ENCODE measurements at places on chromosomes 3 and 15. TPM values are rescaled to one million over a fixed set of nuclear protein-coding genes. Genes with fewer than 3 reads are reported as not detected.

GRCh38 chr15:35309886-35310285 is 224.8 kb upstream of the NANOGP8 start:
- no peak overlapping the region for H3K4me3 ChIP-seq
- no peak overlapping the region for H3K27ac ChIP-seq
- H3K36me3 ChIP-seq, result no peaks in the 10 kb centered on the region

DNA sequence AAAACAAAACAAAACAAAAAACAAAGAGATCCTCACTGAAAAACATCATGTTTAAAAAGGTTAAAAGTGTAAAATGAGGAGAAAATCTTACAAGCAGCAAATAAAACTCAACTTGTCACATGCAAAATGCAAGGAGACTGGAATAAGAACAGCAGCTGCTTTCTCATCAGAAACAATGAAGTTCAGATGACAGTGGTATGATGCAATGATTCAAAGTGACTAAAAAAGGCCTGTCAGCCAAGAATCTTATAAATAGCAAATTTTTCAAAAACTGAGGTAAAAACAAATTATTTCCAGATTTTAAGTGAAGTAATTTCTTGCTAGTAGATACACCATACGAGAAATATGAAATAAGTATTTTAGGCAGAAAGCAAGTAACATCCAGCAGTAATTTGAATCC is 68.6 kb upstream of the EPHA3 start:
- H3K27ac ChIP-seq, result no peak overlapping the region
- no peaks in the 10 kb centered on the region for H3K4me1 ChIP-seq

DNA sequence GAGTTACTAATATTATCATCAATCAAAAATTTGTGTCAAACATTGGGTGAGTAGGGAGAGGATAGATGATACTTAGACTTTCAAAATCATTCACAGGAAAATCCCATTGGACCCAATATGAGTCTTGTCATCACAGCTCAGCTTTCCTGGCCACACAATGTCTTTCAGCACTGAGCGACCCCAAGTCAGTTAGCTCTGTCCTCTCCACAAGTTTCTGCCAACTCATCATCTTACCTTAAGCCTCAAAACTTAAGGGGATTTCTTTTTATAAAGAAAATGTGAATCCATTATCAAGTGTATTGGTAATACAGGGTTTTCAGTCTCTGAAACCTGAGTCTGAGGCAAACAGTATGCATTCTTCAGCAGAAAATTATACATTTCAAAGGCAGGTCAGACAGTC is 55.8 kb downstream of the SUMF1 start:
- DNase-seq, result no peak
- peak overlapping the region; percentile 56 for H3K27ac ChIP-seq
- H3K4me1 ChIP-seq, result peaks cover 51% of the 10 kb centered on the region
- H3K4me3 ChIP-seq, result no peak overlapping the region
- no peaks in the 10 kb centered on the region for H3K27me3 ChIP-seq

- no peaks in the 10 kb centered on the region for H3K27me3 ChIP-seq
- H3K4me1 ChIP-seq, result no peaks in the 10 kb centered on the region
- H3K4me3 ChIP-seq, result no peak overlapping the region
- H3K27ac ChIP-seq, result no peak overlapping the region
- H3K36me3 ChIP-seq, result no peaks in the 10 kb centered on the region
These were observed 348.7 kb downstream of the ZIC1 start for GRCh38 chr3:147757866-147758265.

DNA sequence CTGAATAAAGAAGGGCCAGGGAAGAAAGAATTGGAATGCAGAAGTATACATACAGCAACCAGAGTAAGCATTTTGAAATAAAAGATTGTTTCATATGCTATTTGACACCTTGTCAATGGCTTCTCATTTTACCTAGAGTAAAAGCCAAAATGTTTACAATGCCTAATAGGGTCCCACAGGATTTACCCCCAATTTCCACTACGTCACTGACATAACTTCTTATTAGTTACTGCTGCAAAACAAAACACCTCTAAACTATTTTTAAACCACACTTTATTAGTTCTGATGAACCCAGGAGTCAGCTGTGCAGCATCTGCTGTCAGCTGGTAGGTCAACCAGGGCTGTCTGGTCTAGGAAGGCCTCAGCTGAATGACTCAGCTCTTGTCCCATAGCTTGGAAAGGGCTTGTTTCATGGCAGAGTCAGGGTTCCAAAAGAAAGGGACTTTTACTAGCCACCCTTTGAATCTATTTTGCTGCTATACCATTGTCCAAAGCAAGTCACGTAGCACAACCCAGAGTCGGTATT is 945.1 kb downstream of the EPHA3 start:
- H3K4me3 ChIP-seq, result no peak overlapping the region
- no peaks in the 10 kb centered on the region for H3K27me3 ChIP-seq
- H3K36me3 ChIP-seq, result no peaks in the 10 kb centered on the region
- H3K4me1 ChIP-seq, result no peaks in the 10 kb centered on the region

DNA sequence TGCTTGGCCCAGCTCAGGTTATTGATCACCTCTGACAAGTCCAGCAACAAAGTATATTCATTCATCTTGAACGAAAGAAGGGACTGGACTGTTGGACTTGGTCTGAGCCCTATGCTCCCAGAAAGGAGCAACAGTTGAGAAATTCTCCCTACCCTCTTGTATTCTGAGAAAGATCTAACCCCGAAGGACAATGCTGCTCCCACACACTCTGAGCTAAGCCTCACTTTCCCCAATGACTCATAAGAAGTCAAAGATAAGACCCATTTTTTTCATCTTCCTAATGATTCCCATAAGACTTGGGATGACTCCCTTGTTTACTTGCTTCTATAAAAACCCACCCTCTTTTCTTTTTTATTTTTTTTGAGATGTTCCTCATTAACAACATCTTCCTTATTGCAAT is 549.4 kb upstream of the MDFIC2 start:
- no peak for DNase-seq
- H3K4me3 ChIP-seq, result no peak overlapping the region
- H3K4me1 ChIP-seq, result peaks cover 12% of the 10 kb centered on the region
- H3K36me3 ChIP-seq, result no peaks in the 10 kb centered on the region

GRCh38 chr3:174335910-174336309 is 523.2 kb upstream of the NAALADL2 start:
- DNase-seq, result no peak
- no peak overlapping the region for H3K27ac ChIP-seq
- no peaks in the 10 kb centered on the region for H3K27me3 ChIP-seq
- no peak overlapping the region for H3K4me3 ChIP-seq

DNA sequence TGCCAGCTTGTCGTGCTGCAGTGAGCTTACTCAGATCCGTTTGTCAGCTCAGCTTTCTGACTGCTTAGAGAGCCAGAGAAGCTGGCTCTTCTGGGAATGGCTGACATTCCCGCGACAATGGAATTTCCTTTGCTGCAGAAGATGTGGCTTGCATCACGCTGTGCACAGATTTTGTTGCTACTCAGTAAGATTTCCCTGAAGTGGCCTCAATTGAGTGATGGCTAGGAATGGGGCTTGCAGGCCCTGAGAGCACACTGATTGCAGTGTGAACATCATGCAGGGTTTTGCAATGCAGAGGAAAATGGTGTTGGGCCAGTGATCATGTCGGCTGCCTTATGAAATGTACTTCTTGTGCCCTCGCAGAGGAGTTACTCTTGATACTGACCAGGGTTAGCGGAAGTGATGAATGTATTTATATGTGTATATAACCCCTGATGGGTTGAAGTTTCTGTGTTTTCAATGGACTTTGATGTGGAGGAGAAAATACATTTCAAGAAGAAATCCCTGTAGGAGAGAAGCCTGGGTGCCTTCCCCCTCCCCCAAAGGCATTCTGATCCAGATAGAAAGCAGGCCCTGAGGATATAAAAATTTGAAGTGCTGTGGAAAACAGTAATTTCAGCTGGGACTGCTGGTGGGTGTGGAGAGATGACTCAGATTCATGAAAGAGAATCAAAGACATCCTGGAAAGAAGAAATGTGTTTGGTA is 102.5 kb upstream of the PDZRN3 start:
- H3K27me3 ChIP-seq, result no peaks in the 10 kb centered on the region
- H3K4me1 ChIP-seq, result no peaks in the 10 kb centered on the region
- no peak overlapping the region for H3K4me3 ChIP-seq
- no peaks in the 10 kb centered on the region for H3K36me3 ChIP-seq

GRCh38 chr3:157753787-157754136 is 250.5 kb upstream of the VEPH1 start:
- H3K36me3 ChIP-seq, result no peaks in the 10 kb centered on the region
- no peaks in the 10 kb centered on the region for H3K4me1 ChIP-seq
- H3K27ac ChIP-seq, result no peak overlapping the region
- no peak overlapping the region for H3K4me3 ChIP-seq
- DNase-seq, result no peak

DNA sequence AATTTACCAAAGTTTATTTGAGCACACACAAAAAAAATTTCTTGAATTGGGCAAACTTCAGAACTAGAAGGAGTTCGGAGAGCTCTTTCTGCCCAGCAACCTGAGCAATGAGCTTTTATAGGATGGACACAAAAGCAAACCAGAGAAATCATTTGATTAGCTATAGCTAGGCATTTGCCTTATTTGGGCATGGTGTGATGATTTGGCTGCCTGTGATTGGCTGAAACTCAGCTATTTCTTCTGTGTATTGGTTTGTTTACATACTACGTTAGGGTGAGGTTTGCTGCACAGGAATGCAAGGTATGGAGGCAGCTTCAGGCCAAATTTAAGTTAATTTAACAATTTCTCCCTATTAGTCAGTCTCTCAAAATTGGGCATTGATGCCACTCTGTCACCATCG is 65.1 kb downstream of the NEK11 start:
- H3K36me3 ChIP-seq, result no peaks in the 10 kb centered on the region
- peaks cover 4% of the 10 kb centered on the region for H3K27me3 ChIP-seq
- no peak overlapping the region for H3K4me3 ChIP-seq
- no peak overlapping the region for H3K27ac ChIP-seq
- DNase-seq, result no peak

GRCh38 chr3:128482175-128482574 is 10.8 kb downstream of the GATA2 start:
- no peak for DNase-seq
- H3K27ac ChIP-seq, result no peak overlapping the region
- no peaks in the 10 kb centered on the region for H3K36me3 ChIP-seq
- peaks cover 66% of the 10 kb centered on the region for H3K27me3 ChIP-seq
- no peak overlapping the region for H3K4me3 ChIP-seq

DNA sequence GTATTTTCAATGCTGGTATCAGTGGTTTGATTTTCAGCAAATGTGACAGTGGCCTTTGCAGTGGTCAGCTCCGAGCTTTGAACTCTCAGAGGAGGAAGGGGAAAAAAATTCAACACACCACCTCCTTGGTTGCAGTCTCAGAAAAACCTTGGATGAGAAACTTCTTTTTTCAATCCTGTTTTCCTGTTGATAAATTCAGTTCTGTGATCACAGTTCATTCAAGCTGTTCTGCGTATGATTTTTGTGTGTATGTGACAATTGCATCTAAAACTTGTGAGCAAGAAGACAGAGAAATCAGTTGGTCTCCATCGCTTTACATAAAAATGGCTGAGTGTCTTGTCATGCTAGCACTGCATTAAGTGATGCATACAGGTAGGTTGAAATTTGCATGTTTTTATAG is 19.2 kb downstream of the ZBTB38 start:
- H3K4me3 ChIP-seq, result no peak overlapping the region
- DNase-seq, result no peak
- H3K36me3 ChIP-seq, result no peaks in the 10 kb centered on the region
- peaks cover 9% of the 10 kb centered on the region for H3K27me3 ChIP-seq
- peaks cover 17% of the 10 kb centered on the region for H3K4me1 ChIP-seq
- no peak overlapping the region for H3K27ac ChIP-seq

GRCh38 chr3:139131951-139132350 is 87.3 kb upstream of the PRR23C start:
- H3K4me1 ChIP-seq, result no peaks in the 10 kb centered on the region
- no peak for DNase-seq
- H3K27ac ChIP-seq, result no peak overlapping the region
- no peak overlapping the region for H3K4me3 ChIP-seq

DNA sequence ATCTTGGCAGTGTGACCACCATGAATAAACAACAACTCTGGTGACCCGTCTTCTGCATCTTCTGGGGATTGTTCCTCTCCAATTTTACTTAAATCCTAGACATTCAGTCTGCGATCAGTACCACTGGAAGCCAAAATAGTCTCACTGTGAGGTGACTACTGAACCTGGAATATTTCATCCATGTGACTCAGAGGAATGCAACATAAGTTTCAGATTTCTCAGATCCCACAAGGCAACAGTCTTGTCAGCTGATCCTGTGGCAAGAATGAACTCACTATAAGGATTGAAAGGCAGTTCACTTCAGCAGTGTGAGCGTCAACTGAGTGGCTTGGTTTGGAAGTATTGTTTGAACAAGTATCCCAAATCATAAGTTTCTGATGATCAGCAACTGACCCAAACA is 13.2 kb downstream of the NSUN3 start:
- H3K36me3 ChIP-seq, result peaks cover 29% of the 10 kb centered on the region
- DNase-seq, result no peak
- H3K4me1 ChIP-seq, result peaks cover 42% of the 10 kb centered on the region
- no peak overlapping the region for H3K27ac ChIP-seq
- no peak overlapping the region for H3K4me3 ChIP-seq

DNA sequence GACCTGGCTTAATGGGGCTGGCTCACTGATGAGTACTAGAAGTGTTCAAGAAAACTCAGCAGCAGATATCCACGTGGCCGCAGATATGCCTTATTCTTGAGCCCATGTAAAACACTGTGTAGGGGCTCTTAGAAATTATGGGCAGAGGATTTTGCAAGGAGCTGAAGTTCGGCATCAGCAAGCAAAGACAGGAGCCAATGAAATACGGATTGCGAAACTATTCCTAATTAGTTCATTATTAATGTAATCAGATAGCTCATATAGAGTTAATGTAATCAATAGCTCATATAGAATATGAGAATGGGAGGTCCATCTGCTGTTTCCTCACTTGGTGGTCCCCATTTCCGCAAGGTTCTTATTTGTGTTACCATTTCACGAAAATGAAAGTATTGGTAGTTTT is 9.0 kb upstream of the GSK3B start:
- H3K4me1 ChIP-seq, result peaks cover 13% of the 10 kb centered on the region
- H3K27ac ChIP-seq, result no peak overlapping the region
- H3K27me3 ChIP-seq, result no peaks in the 10 kb centered on the region

CAMKV gene
- total RNA-seq, result 0.96 TPM

SHC4 gene
- 26.4 TPM for total RNA-seq

SLC6A11 gene
- total RNA-seq, result not detected

GOLGA8S gene
- total RNA-seq, result 0.08 TPM

CLRN1 gene
- not detected for total RNA-seq

CFAP100 gene
- not detected for total RNA-seq

UBR1 gene
- 35.3 TPM for total RNA-seq

ZMYND10 gene
- 1.7 TPM for total RNA-seq

CDHR4 gene
- not detected for total RNA-seq

SMC4 gene
- 163 TPM for total RNA-seq
